ENCODE measurements at places on chromosomes 13 and 19.
A peak's percentile ranks its signal among the peaks of the same experiment; 100 is the strongest.

DNA sequence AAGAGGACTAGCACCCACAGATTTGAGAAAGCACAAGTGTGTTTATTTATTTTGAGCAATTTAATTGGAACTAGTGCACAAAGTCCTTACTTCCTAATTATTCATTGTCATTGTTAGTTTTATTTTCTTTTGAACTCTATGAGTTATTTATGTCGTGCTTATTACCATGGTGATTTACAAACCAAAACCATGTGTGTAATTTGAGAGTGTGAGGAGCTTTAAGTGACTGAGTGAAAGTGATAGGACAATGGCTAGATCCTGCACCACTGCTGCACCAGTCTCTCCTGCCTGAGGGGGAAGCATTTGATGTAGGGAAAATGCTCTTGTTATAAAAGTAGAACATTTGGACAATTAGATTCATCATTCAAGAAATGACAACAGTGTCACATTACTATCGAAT, 172.3 kb upstream of the KLF12 start:
- no peak for DNase-seq

DNA sequence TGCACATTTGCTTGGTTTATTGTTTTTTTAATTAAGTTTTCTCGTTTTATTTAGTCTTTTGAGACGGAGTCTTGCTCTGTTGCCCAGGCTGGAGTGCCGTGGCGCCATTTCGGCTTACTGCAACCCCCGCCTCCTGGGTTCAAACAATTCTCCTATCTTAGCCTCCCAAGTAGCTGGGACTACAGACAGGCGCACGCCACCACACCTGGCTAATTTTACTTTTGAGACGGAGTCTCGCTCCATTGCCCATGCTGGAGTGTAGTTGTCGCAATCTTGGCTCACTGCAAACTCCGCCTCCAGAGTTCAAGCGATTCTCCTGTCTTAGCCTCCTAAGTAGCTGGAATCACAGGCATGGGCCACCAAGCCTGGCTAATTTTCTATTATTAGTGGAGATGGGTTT, 1.3 kb downstream of the RPS9 start:
- DNase-seq = no peak

GRCh38 chr19:28468701-28469459, 744.1 kb downstream of the UQCRFS1 start:
- DNase-seq = no peak

DNA sequence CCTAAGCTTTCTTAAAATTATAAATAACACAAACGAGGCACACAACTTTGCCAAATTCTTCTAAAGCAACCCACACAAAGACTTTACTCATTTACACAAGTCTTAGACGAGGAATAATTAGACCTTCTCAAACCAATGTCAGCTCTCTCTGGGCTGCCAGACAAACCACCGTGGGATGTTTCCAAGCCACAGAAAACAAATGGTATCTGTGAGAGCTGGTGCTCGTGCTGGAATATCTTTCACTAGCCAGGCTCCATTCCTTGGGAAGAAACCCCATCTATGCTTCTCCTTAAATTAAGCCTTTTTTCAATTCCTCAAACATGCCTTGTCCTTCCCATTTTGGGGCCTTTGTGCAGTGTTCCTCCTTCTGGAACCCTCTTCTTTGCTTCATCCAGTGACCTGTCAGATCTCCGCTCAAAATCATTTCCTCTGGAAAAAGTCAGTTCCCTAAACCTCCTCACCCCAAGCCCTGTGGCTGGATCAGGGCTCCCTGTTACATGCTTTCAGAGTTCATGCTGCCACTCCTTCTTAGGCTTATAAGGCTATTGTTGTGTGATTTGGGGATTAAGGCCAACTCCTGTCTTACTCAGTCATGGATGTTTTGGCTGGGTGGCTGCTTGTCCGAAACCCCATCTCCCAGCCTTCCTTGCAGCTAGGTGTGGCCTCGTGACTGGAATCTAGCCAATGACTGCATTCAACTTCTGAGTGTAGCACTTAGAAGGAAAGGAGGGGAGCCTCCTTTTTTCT, 64.2 kb upstream of the GTF2F2 start:
- no peak for DNase-seq

DNA sequence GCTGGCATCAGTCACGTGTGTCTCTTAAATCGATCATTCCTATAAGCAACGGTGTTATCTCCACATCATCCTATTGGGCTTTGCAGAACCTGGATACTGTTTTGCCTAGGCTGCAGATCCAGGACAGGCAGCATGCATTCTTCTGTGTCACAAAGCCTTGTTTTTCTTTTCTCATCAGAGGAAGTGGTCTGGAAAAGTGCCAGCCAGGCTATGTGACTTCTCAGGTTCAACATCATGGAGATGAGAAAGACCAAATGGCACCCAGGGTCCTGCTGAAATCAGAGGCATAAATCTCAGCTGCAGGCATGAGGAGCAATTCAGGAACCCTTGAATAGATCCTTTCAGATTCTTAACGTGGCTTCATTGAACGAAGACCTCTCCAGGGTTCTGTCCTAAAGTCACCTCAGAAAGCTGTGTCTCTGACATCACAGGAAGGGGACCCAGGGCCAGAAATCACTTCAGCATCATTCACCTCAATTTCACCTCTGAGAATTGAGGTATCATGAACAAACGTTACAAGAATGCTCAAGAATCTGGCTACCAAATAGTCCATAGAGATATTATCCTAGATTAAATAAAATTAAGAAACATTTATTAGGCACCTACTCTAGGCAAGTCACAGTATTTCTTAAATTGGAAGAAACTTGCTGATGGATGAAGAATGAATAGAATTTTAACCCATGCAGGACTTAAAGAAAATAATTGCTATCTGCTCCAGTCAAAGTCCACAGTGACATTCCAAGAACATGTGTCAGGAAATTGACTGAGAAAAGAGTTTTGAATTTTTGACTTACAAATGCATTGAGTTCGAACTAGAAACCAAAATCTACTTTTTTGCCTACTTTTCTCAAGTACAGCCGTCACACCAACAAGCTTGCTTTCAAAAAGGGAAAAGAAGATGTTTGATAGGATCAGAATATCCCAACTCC, 124.1 kb downstream of the COG6 start:
- no peak for DNase-seq

DNA sequence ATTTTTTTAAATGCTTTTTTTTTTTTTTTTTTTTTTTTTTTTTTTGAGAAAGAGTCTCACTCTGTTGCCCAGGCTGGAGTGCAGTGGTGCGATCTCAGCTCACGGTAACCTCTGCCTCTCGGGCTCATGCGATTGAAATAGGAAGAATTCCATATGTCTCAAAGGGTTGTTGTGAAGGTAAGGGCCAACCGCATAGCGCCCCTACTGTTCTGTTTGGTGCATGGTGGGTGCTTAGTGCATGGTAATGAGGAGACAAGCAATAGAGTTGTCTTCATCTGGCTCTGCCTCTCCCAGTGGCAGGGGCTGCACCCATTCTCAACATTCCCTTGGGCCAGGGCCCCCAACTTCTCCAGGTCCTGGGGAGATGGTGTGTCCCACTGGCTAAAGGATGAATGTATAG, 68.7 kb downstream of the RASL11A start:
- DNase-seq = no peak

DNA sequence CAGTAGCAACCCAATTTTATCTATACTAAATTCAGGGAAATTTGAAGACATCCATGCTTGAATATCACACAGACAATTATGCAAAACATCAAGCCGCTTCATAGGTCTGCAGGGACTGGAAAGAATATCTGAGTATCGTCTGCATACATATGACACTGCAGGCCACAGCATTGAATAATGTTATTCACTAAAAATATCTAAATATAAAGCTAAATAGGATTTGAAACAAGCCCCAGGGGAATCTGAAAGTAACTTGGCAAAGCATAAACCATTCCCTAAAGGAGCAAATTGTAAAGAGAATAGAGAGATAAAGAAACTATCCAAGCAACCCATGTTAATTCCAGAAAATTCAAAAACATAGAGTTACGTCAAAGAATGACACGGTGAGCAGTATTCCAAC, 1251.0 kb downstream of the PCDH17 start:
- DNase-seq = no peak

DNA sequence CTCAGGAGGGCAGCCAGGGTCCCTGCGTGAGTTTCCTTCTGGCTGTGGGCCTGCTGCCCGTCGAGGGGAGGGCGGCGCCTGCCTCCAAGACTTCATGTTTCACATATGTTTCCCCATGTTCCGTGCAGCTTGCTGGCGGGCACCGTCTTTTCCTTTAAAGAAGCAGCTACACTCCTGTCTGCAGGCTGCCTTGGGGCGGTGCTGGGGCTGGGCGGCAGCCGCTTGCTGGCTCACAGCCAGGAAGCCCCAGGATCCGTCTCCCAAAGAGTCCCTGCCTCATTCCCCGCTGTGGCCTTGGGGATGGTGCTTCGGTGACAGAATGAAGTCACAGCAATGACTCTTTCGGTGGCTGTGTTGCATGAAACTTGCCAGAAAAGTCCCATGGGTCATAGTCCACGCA, 24.9 kb downstream of the PIAS4 start:
- no peak for DNase-seq

- no peak for DNase-seq
Measured at GRCh38 chr13:42228527-42228926, 43.4 kb upstream of the AKAP11 start.

GRCh38 chr13:33633701-33634545, 184.0 kb upstream of the RFC3 start:
- peak; percentile 62 for DNase-seq

- DNase-seq = no peak
Measured at GRCh38 chr13:36054041-36054440, 77.1 kb downstream of the DCLK1 start.

- peak; percentile 59 for DNase-seq
Measured at GRCh38 chr19:10478903-10479384, 24.2 kb downstream of the KEAP1 start.

DNA sequence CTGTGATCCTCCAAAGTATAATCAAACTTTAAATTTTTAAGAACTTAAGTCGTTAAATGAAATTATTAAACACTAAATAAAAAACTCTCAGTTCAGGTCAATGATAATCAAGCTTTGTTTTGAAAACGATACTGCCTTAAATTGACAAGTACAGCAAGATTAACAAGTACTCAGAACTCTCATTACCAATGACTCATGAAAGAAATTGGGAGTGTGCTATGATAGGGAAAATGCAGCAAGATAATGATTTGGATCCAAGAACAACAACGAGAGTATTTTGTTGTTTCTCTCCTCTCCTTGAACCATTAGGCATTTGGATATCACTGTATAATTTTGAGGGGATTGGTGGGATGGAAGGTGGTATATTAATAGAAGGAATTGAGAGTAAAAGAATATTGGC, 10.2 kb downstream of the N4BP2L2 start:
- no peak for DNase-seq

GRCh38 chr19:30371161-30371836, 885 bp upstream of the ZNF536 start:
- no peak for DNase-seq

- no peak for DNase-seq
Measured at GRCh38 chr19:39193803-39194202, 3.0 kb upstream of the NCCRP1 start.

GRCh38 chr13:52405369-52405766, 604 bp downstream of the THSD1 start:
- DNase-seq = no peak

DNA sequence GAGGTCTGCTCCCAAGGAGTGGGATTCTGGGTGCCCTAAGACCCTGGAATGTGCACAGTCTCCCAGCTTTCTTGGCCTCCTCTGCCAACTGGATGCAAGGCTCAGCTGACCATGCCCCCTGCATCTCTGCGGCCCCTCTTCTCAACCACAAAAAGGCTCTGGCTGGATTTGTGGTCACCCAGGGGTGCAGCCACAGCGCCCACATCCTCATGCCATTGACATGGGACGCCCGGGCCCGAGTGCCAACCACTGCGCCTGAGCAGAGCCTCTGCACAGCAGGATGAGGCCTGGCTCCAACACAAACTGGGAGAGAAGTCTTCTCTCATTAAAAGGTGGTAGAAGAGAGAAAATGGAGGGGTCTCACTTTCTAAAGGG, 103.5 kb downstream of the FOXO1 start:
- DNase-seq = no peak

GRCh38 chr13:30991184-30991583, 58.7 kb downstream of the TEX26 start:
- DNase-seq = no peak

- no peak for DNase-seq
Measured at GRCh38 chr19:33216198-33216830, 9.3 kb downstream of the SLC7A10 start.

- DNase-seq = no peak
Measured at GRCh38 chr19:13882836-13883235, 5.9 kb downstream of the NANOS3 start.

DNA sequence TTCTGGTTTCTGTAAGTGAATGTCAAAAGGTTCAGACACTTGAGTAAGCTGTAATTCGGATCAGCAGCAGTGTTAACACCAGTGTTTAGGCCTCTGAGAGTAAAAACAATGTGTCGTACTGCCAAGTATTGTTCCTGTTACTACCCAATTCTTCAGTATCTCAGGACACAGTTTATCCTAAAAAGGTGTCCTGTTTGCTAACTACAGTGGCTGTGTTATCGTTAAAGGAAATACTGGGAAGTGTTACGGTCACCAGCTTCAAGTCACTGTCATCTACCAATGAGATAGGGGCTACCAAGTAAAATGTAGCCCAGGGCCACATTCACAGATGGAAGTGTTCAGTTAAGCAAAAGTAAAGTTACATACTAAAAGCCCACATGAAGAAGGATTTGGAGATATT, 2.3 kb upstream of the UPF3A start:
- DNase-seq = no peak

- peak; percentile 51 for DNase-seq
Measured at GRCh38 chr19:10505583-10506229, 2.5 kb upstream of the KEAP1 start.

DNA sequence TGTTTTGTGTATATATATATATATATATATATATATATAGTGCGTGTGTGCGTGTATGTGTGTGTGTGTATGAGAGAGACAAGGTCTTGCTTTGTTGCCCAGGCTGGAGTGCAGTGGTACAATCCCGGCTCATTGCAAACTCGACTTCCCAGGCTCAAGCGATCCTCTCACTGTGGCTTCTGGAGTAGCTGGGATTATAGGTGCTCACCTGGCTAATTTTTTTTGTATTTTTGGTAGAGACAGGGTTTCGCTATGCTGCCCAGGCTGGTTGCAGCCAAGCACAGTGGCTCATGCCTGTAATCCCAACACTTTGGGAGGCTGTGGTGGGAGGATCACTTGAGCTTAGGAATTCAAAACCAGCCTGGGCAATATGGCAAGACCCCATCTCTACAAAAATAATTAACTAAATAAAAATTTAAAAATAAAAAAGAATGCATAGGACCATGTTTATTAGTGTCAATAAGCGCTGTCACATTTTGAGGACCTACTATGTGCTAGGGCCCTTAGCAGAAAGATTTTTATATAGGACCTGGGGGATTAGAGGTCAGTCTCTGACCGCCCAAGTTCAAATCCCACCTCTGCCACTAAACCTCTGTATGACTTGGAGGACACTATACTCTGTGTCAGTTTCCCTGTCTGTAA, 1.8 kb downstream of the PVR start:
- DNase-seq = no peak

GRCh38 chr19:27773318-27774094, 1439.4 kb downstream of the UQCRFS1 start:
- DNase-seq = no peak

GRCh38 chr19:51250786-51251467, at the start of gene SIGLECL1:
Gene SIGLECL1 (plus strand): TSS chr19:51251080. CDS start chr19:51264073, 12,993 bp downstream.
- DNase-seq = no peak

- DNase-seq = no peak
Measured at GRCh38 chr13:113998781-113999617, 25.1 kb upstream of the C13orf46 start.

Measured in HTR-8/SVneo (cell line).